ENCODE measurements at places on chromosomes 11 and 22. TPM values are rescaled to one million over a fixed set of nuclear protein-coding genes. Genes with fewer than 3 reads are reported as not detected.

- no peak for DNase-seq
These were observed 2.6 kb downstream of the SPDYC start for GRCh38 chr11:65172600-65172999.

GRCh38 chr11:68838572-68838964 is 3.1 kb downstream of the CPT1A start:
- DNase-seq: no peak

DNA sequence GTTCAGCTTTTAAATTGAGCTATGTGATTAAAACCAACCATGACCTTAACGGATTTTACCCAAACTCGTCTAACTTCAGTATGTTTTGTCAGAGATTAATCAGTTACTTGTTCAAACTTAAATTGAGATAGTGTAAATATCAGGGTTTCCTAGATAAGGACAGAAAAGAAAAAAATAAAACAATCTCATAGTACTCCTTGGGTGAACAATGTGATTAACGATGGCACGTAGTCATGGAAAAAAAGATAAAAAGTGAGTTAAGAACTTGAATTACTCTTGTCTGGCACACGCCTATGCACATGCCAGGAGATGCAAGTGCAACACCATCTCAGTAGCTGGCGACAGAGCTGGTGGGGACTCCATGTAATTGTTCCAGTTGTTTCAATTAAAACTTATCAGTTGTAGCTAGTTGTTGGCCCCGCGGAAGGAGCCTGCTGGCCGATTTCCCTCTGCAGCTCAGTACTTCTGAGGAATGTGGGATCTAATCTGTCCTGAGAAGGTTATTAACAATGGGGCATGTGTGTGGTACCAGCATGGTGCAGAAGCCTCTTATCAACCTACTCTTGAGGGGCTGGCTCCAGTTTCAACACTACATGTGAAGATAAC is 3.0 kb downstream of the RASSF10 start:
- DNase-seq: peak; percentile 13

DNA sequence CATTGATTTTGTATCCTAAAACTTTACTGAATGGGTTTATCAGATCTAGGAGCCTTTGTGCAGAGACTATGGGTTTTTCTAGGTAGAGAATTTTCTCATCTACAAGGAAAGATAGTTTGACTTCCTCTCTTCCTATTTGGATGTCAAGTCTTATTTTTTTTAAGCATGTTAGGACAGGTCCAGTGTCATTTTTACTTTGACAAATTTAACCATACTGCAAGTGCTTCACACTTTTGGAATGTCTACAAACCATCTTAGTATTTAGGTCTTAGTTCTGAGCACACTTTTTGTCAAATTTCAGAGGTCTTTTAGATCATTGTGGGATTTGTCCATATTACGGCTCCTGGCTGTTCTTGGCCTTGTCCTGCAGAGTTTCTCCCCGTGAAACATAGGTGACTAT is 715.2 kb upstream of the RAG2 start:
- peak; percentile 1 for DNase-seq

The OR51E1 gene
- not detected for polyA plus RNA-seq

DNA sequence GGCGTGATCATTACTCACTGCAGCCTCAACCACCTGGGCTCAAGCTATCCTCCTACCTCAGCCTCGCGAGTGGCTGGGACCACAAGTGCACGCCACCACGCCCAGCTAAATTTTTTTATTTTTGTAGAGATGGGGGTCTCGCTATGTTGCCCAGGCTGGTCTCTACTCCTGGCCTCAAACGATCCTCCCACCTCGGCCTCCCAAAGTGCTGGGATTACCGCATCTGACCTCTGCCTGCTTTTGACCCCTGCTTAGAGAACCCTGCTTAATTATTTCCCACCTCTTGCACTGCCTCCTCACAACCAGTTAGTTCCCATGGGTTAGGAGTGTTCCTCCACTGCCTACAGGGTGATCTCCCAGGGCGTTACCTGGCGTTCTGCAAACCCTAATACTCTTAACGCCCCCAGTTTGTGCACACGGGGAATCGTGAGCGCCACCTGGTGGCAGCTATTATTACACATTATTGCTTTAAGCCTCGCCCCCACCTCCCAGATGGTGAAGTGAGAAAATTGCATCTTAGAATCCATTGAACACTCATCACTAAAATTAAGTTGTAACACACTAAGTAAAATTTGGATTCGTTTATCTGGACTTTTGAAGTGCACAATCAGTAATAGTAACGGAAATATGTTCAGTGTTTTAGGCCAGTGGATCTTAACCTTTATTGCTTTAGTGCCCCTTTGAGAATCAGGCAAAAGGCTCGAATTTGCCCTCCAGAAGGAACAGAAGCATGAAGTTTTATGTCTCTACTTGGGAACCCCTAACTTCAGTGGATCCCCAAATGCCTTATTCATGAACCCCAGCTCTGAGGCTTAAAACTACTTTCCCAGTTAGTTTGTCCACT is 61.4 kb upstream of the ASPHD2 start:
- DNase-seq: peak; percentile 37

- DNase-seq: no peak
These were observed 51.3 kb downstream of the CACNA1I start for GRCh38 chr22:39621826-39622225.

All from fibroblast of lung (primary cell).